HCT116 (cell line): ENCODE measurements at places on chromosomes 4 and X. TPM values are rescaled to one million over a fixed set of nuclear protein-coding genes. Genes with fewer than 3 reads are reported as not detected.
A peak's percentile ranks its signal among the peaks of the same experiment; 100 is the strongest.

The ASB9 gene
- 2.9 TPM for total RNA-seq

- no peak for DNase-seq
These were observed 1086.9 kb downstream of the PCDH7 start for GRCh38 chr4:31807036-31807435.

DNA sequence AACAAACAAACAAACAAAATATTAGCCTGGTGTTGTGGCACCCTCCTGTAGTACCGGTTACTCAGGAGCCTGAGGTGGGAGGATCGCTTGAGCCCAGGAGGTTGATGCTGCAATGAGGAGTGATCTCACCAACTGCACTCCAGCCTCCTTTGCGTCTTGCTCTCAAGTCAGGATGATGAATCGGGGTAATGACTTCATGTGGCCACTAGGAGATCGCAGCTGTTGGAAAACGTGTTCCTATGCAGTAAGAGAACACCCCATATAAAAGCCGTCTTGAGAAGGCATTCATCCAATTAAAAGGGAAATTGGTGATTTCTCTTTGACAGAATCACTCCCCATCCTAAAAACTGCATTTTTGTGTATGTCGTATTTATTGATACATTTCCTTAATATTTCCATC, 6.9 kb downstream of the CCNB3 start:
- no peak overlapping the region for H3K4me3 ChIP-seq
- no peaks in the 10 kb centered on the region for H3K27me3 ChIP-seq
- no peak for DNase-seq
- H3K4me1 ChIP-seq: peaks cover 3% of the 10 kb centered on the region; the same call in 1 of the 2 replicates
- H3K27ac ChIP-seq: no peak overlapping the region
- no peaks in the 10 kb centered on the region for H3K36me3 ChIP-seq

The ADGRG4 gene
- total RNA-seq: not detected

- no peaks in the 10 kb centered on the region for H3K27me3 ChIP-seq
- H3K4me3 ChIP-seq: no peak overlapping the region
- H3K27ac ChIP-seq: no peak overlapping the region
- H3K36me3 ChIP-seq: no peaks in the 10 kb centered on the region
These were observed 14.6 kb upstream of the DCAF8L2 start for GRCh38 chrX:27575565-27575964.

GRCh38 chr4:151429957-151430570, 21.1 kb downstream of the FHIP1A start:
- no peaks in the 10 kb centered on the region for H3K4me1 ChIP-seq
- no peaks in the 10 kb centered on the region for H3K27me3 ChIP-seq
- H3K27ac ChIP-seq: no peak overlapping the region
- DNase-seq: no peak
- H3K36me3 ChIP-seq: no peaks in the 10 kb centered on the region

DNA sequence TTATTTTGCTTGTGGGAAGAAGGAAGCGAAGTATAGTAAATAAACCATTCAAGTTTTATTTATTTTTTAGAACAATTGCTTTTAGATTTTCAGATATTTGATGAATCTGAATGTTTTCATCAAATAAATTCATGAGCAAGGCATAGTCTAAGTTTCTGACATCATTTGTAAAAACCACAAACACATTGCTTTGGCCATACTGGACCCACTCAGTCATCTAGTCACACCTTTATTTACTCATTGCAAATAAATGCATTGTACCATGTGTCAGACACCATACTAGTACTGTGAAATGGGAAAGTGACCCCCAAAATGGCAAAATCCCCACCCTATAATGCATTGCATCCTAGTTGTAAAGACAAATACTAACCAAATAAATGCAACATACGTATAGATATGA, 449.1 kb upstream of the SMIM31 start:
- no peak overlapping the region for H3K4me3 ChIP-seq
- no peaks in the 10 kb centered on the region for H3K36me3 ChIP-seq
- no peaks in the 10 kb centered on the region for H3K27me3 ChIP-seq
- no peaks in the 10 kb centered on the region for H3K4me1 ChIP-seq
- DNase-seq: no peak
- H3K27ac ChIP-seq: no peak overlapping the region

DNA sequence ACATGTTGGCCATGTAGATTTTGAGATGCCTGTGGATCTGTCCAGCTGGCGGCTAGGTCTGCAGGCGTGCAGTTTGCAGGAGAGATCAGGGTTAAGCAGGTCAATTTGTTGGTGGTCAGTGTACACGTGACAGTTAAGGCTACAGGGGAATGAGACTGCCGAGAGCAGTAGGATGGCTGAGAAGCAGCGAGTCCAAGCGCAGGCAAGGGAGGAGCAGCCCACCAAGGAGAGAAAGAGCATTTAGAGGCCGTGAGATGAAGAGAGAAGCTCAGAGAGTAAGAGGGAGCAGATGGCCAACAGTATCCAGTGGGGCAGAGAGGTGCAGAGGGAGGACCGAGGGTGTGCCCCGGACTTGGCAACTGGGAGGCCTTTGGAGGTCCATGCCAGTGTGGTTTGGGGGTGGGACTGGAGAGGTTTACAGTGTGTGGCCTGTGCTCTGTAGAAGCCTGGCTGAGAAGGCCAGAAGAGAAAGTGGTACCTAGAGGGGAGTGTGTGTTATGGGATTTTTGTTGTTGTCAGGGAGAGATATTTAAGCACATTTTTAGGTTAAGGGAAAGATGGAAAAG, 18.4 kb downstream of the SNX25 start:
- H3K27ac ChIP-seq: no peak overlapping the region
- no peaks in the 10 kb centered on the region for H3K36me3 ChIP-seq
- no peak for DNase-seq
- H3K27me3 ChIP-seq: no peaks in the 10 kb centered on the region
- H3K4me3 ChIP-seq: no peak overlapping the region

GRCh38 chrX:20571611-20572010, 304.9 kb upstream of the RPS6KA3 start:
- no peak overlapping the region for H3K4me3 ChIP-seq
- DNase-seq: no peak
- H3K36me3 ChIP-seq: no peaks in the 10 kb centered on the region
- no peaks in the 10 kb centered on the region for H3K27me3 ChIP-seq

DNA sequence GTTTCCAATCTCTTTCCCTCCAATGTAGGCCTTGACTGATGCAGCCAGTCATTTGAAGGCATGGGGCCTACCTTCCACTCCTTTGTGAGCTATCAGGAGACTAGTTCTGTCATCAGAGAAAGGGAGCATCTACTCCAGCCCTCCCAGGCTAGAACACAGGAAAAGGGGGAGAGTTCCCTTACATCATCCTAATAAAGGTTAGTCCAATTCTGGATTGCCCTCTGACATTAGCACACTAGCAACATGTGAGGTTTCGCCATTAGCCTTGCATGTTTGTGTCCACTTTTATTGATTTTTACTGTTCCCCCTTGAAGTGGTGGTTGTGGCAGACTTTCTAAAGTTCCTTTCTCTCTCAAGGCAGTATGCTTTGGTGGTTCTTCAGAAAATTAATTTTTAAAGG, 67.3 kb downstream of the ZFX start:
- DNase-seq: no peak
- H3K4me1 ChIP-seq: no peaks in the 10 kb centered on the region
- no peaks in the 10 kb centered on the region for H3K27me3 ChIP-seq
- H3K36me3 ChIP-seq: no peaks in the 10 kb centered on the region
- H3K27ac ChIP-seq: no peak overlapping the region
- no peak overlapping the region for H3K4me3 ChIP-seq

- no peak for DNase-seq
- no peaks in the 10 kb centered on the region for H3K27me3 ChIP-seq
- H3K4me1 ChIP-seq: no peaks in the 10 kb centered on the region
- no peak overlapping the region for H3K4me3 ChIP-seq
These were observed 61.3 kb upstream of the NFKB1 start for GRCh38 chr4:102439812-102440211.

GRCh38 chr4:99099311-99099710, 10.7 kb upstream of the ADH5 start:
- no peaks in the 10 kb centered on the region for H3K27me3 ChIP-seq
- H3K4me1 ChIP-seq: no peaks in the 10 kb centered on the region
- no peak overlapping the region for H3K27ac ChIP-seq
- H3K36me3 ChIP-seq: no peaks in the 10 kb centered on the region
- DNase-seq: no peak
- no peak overlapping the region for H3K4me3 ChIP-seq

- H3K27ac ChIP-seq: no peak overlapping the region
- H3K27me3 ChIP-seq: no peaks in the 10 kb centered on the region
- H3K4me3 ChIP-seq: no peak overlapping the region
- DNase-seq: peak; percentile 18
These were observed 152.6 kb downstream of the GASK1B start for GRCh38 chr4:158020176-158020575.

- no peaks in the 10 kb centered on the region for H3K4me1 ChIP-seq
- no peaks in the 10 kb centered on the region for H3K36me3 ChIP-seq
- no peak overlapping the region for H3K4me3 ChIP-seq
- DNase-seq: no peak
- no peak overlapping the region for H3K27ac ChIP-seq
These were observed 642.3 kb upstream of the BOD1L1 start for GRCh38 chr4:14269824-14270223.

DNA sequence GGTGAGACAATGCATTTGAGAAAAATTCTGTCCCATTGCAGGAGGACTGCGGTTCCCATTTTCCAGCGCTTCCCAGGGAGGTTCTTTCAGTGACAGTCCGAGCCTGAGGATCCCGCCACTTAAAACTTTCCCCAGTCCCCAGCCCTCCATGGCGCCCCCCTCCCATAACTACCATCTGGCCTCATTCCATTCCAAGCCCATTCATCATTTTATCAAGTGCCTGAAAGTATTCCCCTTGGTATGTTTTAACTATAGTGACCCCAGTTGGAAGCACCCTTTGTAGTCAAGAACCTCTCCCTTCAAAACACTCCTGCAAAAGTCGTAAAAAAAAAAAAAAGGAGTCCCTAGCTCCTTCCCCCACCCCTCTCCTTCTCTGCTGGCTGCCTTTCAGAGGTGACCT, 1.2 kb downstream of the RASL11B start:
- no peak overlapping the region for H3K27ac ChIP-seq
- no peaks in the 10 kb centered on the region for H3K27me3 ChIP-seq
- no peak overlapping the region for H3K4me3 ChIP-seq
- no peaks in the 10 kb centered on the region; the same call in 1 of the 2 replicates for H3K4me1 ChIP-seq

The SMIM10L2A gene
- total RNA-seq: 1.5 TPM

GRCh38 chr4:183700407-183700806, 41.3 kb downstream of the TRAPPC11 start:
- H3K27me3 ChIP-seq: no peaks in the 10 kb centered on the region
- no peak for DNase-seq
- H3K36me3 ChIP-seq: no peaks in the 10 kb centered on the region
- H3K27ac ChIP-seq: no peak overlapping the region
- no peaks in the 10 kb centered on the region for H3K4me1 ChIP-seq

The TMSB15C gene
- not detected for total RNA-seq

- DNase-seq: peak; percentile 12
- H3K27ac ChIP-seq: peak overlapping the region; percentile 72
- H3K4me1 ChIP-seq: peaks cover 16% of the 10 kb centered on the region
- no peaks in the 10 kb centered on the region; the same call in 1 of the 2 replicates for H3K36me3 ChIP-seq
- H3K27me3 ChIP-seq: no peaks in the 10 kb centered on the region
These were observed 8.6 kb downstream of the APEX2 start for GRCh38 chrX:55008571-55009358.

DNA sequence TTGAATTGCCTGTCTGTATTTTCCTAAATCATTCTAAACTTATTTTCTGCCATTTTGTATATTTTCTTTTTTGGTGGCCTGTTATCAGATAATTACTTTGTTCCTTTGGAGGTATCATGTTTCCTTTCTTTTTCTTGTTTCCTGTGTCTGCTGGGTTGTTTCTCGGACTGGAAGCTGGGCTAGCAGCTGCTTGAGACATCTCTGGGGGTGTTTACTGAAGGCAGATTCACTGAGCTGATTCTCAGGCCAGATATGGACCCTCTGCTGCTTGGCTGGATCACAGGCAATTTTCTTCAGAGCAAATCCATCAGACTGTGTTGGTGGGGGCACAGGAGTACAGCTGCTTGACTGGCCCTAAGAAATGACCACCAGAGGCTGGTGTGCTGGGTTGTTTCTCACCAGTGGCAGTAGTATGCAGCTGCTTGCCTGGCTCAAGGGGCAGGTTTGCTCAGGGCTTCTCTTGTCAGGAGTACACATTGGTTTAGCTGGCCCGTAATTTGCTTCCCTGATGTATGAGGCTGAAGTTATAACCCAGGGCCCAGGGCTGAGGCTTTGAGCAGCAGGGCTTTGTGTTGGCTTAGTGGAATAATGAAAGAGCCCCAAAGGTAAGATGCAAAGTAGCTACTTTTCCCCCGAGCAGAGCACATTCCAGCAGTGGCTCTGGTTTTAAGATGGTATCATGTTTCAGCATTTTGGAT, 680.6 kb downstream of the TECRL start:
- H3K27ac ChIP-seq: no peak overlapping the region
- DNase-seq: no peak
- no peaks in the 10 kb centered on the region for H3K4me1 ChIP-seq
- no peak overlapping the region for H3K4me3 ChIP-seq
- no peaks in the 10 kb centered on the region for H3K27me3 ChIP-seq

DNA sequence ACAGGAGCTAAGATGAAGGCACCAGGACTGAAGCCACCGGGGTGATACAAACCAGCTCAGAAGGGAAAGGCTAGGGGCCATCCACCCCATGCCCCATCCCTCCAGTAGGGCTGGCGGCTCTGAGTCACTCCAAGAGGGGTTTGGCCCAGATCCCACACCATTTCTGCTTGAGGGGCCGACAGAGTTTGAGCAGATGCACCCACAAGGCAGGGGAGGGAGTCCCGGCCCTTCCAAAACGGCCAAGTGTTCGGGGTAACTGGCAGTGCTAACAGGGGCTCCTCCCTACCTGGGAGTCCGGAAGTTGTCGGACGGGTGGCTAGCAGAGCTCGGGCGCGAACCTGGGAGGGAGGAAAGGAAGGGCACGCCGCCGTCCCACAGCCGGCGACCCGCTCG, 412 bp downstream of the SLC10A3 start:
- peaks cover 4% of the 10 kb centered on the region; the same call in 1 of the 2 replicates for H3K4me1 ChIP-seq
- no peak for DNase-seq
- H3K27me3 ChIP-seq: no peaks in the 10 kb centered on the region
- H3K4me3 ChIP-seq: peak overlapping the region; percentile 61
- no peaks in the 10 kb centered on the region for H3K36me3 ChIP-seq
- peak overlapping the region; percentile 68 for H3K27ac ChIP-seq
